ENCODE measurements at places on chromosomes 13 and 19. TPM values are rescaled to one million over a fixed set of nuclear protein-coding genes. Genes with fewer than 3 reads are reported as not detected.

DNA sequence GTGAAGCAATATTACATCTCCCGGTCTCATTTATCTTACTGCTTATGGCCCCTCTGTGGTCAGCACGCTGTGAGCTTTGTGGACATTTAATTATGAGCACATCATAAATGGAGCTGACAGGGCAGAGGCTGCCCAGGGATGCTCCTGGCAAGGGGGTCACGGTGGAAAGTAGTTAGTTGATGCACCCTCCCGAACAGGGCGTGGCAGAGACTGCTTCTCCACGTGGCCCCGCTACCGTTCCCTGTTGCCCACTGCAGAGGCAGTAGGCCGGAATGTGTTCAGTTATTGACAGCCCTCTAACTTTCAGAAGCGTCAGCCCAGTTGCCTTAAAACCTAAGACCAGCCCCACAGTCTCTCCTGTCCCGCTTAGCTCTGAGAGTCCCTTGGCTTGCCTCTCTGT is 180.3 kb upstream of the ZNF507 start:
- no peaks in the 10 kb centered on the region for H3K4me1 ChIP-seq
- H3K4me3 ChIP-seq = no peak overlapping the region
- no peaks in the 10 kb centered on the region for H3K27me3 ChIP-seq
- DNase-seq = no peak
- no peak overlapping the region for H3K27ac ChIP-seq

DNA sequence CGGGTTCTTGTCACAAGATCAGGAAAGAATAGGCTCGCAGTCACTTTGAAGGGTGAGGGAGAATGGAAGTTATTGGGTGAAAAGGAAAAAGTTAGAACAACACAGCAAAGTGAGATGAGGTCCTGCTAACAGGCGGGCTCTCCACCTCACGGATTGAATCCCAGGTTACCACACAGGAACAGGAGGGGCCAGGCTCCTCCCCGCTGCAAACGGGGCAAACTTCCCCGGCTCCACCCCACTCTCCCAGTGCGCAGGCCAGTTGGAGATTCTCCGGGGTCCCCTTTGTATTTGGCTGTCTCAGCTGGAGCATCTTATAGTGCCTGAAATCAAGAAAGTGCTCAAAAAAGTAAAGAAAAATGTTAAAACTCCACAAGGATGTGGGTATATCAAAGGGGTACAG is 78.3 kb upstream of the IPO5 start:
- H3K36me3 ChIP-seq = no peaks in the 10 kb centered on the region
- no peak overlapping the region for H3K4me3 ChIP-seq
- H3K4me1 ChIP-seq = peaks cover 32% of the 10 kb centered on the region
- H3K27ac ChIP-seq = no peak overlapping the region

- H3K27me3 ChIP-seq = no peaks in the 10 kb centered on the region
- no peak overlapping the region for H3K4me3 ChIP-seq
- peaks cover 22% of the 10 kb centered on the region for H3K36me3 ChIP-seq
- no peak for DNase-seq
- peaks cover 26% of the 10 kb centered on the region for H3K4me1 ChIP-seq
Measured at GRCh38 chr13:60976367-60976766, 439.3 kb downstream of the PCDH20 start.

AP1M2 gene
- total RNA-seq = 127 TPM

GRCh38 chr19:42184401-42184861 is 33.0 kb downstream of the DEDD2 start:
- H3K27ac ChIP-seq = no peak overlapping the region
- no peaks in the 10 kb centered on the region for H3K36me3 ChIP-seq
- peaks cover 19% of the 10 kb centered on the region for H3K27me3 ChIP-seq

DIRAS1 gene
- 24.3 TPM for total RNA-seq

SLC15A1 gene
- 2.8 TPM for total RNA-seq

CLEC17A gene
- not detected for total RNA-seq

ZNF577 gene
- total RNA-seq = 41.5 TPM

DNA sequence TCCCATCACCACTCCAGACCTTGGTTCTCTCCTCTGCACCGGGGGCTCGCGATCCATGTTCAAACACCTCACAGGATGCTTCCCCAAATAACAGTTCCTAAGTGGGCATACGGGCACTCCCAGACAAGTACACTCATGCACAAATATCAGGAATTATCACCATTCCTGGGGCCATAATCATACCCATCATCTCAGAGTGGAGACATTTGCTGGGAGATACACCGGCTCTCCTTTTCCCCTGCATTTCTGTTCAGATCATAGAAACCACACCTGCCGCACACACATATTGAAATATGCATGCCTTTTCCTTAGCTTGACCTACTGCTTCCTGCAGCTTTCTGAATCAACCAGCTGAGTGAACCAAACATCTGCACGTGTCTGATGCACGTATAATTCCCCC is 33.9 kb upstream of the MBNL2 start:
- H3K36me3 ChIP-seq = no peaks in the 10 kb centered on the region
- no peaks in the 10 kb centered on the region for H3K4me1 ChIP-seq
- no peak for DNase-seq
- H3K4me3 ChIP-seq = no peak overlapping the region
- H3K27me3 ChIP-seq = peaks cover 6% of the 10 kb centered on the region

- H3K4me3 ChIP-seq = no peak overlapping the region
- peaks cover 28% of the 10 kb centered on the region for H3K4me1 ChIP-seq
- H3K27ac ChIP-seq = no peak overlapping the region
- peaks cover 20% of the 10 kb centered on the region for H3K36me3 ChIP-seq
Measured at GRCh38 chr19:960020-960419, 24.1 kb upstream of the WDR18 start.

- no peaks in the 10 kb centered on the region for H3K36me3 ChIP-seq
- H3K27me3 ChIP-seq = no peaks in the 10 kb centered on the region
- no peak overlapping the region for H3K4me3 ChIP-seq
Measured at GRCh38 chr13:74930402-74931165, 551.4 kb downstream of the TBC1D4 start.

- no peaks in the 10 kb centered on the region for H3K4me1 ChIP-seq
- H3K27me3 ChIP-seq = no peaks in the 10 kb centered on the region
- H3K36me3 ChIP-seq = peaks cover 3% of the 10 kb centered on the region
- no peak for DNase-seq
Measured at GRCh38 chr13:105147461-105147860, 1388.0 kb downstream of the EFNB2 start.

DNA sequence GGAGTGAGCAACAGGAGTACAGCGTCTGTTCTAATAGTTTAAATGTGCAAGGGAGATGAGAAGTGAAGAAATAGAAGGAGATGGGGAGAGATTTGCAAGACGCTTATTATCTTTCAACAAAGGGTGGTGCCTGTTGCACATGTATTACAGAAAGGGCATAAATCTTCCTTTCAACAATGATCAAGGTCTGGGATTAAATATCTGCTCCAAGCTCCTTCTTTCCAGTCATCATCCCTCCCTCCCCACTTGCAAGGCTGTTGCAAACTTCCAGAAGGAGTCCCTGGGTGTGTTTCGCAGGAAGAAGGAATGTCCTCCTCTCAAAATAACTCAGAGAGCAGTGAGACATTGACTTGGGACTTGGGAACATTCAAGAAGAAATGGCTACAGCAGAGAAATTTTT is 63.5 kb upstream of the MYCBP2 start:
- no peak overlapping the region for H3K27ac ChIP-seq
- no peak overlapping the region for H3K4me3 ChIP-seq
- DNase-seq = no peak
- peaks cover 5% of the 10 kb centered on the region for H3K36me3 ChIP-seq

DNA sequence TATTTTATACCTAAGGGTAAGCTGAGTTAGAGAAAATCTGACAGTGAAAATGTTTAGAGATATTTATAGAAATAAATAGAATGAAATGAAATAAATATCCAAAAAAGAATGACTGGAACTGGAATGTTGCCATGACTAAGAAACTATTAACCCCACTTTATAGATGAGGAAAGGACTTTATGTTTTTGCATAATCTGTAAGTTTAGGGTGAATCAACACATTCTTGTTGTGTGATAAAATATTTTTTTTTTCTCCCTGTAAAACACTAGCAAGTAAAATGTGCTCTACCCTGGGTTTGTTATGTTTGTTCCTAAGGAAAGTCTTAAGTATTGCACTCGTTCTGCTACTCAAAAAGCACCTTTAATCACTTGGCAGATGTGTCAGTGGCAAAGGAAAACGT is 83.8 kb upstream of the KL start:
- no peak for DNase-seq
- H3K36me3 ChIP-seq = 0 out of 2 replicates have a peak, but pooled peaks cover 9% of the 10 kb centered on the region
- H3K27me3 ChIP-seq = no peaks in the 10 kb centered on the region

GRCh38 chr13:33612641-33613638 is 205.0 kb upstream of the RFC3 start:
- no peak overlapping the region for H3K4me3 ChIP-seq
- no peak overlapping the region for H3K27ac ChIP-seq
- no peaks in the 10 kb centered on the region for H3K36me3 ChIP-seq
- H3K27me3 ChIP-seq = no peaks in the 10 kb centered on the region
- H3K4me1 ChIP-seq = peaks cover 31% of the 10 kb centered on the region
- no peak for DNase-seq

APOC4 gene
- not detected for total RNA-seq

- H3K27ac ChIP-seq = no peak overlapping the region
- peak; percentile 83 for DNase-seq
- H3K27me3 ChIP-seq = peaks cover 19% of the 10 kb centered on the region
- H3K4me1 ChIP-seq = peaks cover 15% of the 10 kb centered on the region
- H3K4me3 ChIP-seq = peak overlapping the region; percentile 65
Measured at GRCh38 chr19:1063030-1063908, 3.7 kb upstream of the ARHGAP45 start.

DNA sequence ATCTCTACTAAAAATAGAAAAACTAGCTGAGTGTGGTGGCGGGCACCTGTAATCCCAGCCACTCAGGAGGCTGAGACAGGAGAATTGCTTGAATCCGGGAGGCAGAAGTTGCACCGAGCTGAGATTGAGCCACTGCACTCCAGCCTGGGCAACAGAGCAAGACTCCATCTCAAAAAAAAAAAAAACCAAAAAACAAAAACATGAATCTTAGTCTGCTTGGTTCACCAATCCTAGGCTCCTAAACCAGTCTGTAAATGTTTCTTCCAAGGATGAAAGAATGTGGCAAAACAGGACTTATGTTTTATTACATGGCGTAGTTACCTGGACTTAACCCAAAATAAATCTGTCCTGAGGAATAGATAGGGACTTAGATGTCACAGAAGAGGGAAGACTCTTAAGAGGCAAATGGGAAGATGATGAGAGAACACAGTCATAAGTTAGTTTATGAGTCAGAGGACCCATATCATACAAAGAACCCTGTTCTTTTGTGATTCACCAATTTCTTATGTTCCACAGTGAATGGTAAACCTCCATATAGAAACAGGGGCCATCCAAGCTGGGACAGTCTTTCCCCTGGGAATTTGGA is 6.9 kb upstream of the FBXL3 start:
- H3K27ac ChIP-seq = no peak overlapping the region
- peaks cover 1% of the 10 kb centered on the region for H3K4me1 ChIP-seq
- H3K4me3 ChIP-seq = no peak overlapping the region

DNA sequence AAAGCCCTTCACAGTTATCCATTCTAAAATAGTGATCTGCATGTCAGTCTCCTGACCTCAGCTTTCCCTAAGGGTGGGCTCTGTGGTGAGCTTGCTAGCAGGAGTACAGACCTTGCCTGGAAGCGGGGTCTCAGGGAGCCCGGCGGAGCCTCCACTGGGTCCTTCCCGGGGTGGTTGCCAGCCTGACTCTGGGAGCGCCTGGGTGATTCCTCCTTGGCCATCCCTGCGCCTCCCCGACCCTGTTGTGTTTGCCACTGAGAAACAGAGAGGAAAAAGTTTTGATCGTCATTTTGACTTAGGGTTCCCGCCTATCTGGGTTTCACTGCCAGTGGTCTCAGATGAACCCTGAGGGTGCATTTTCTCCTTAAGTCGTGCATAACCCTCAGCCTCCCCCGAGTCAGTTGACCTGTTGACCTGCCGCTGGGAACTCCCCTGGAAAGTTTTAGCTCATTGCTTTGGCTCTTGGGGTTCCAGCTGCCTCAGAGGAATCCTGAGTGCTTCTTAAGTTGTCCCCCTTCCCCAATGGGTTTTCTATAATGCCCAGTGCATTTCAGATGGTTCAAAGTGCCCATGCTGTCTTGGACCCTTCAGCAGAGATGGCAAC is 117.8 kb downstream of the RAB20 start:
- H3K36me3 ChIP-seq = peaks cover 21% of the 10 kb centered on the region
- H3K4me1 ChIP-seq = peaks cover 18% of the 10 kb centered on the region
- H3K27me3 ChIP-seq = no peaks in the 10 kb centered on the region
- H3K4me3 ChIP-seq = no peak overlapping the region
- DNase-seq = no peak

GRCh38 chr19:38070573-38070972 is 153.4 kb downstream of the DPF1 start:
- peaks cover 9% of the 10 kb centered on the region for H3K4me1 ChIP-seq
- no peak for DNase-seq
- H3K4me3 ChIP-seq = no peak overlapping the region
- H3K36me3 ChIP-seq = peaks cover 4% of the 10 kb centered on the region
- H3K27ac ChIP-seq = peak overlapping the region; percentile 1
- no peaks in the 10 kb centered on the region for H3K27me3 ChIP-seq

DNA sequence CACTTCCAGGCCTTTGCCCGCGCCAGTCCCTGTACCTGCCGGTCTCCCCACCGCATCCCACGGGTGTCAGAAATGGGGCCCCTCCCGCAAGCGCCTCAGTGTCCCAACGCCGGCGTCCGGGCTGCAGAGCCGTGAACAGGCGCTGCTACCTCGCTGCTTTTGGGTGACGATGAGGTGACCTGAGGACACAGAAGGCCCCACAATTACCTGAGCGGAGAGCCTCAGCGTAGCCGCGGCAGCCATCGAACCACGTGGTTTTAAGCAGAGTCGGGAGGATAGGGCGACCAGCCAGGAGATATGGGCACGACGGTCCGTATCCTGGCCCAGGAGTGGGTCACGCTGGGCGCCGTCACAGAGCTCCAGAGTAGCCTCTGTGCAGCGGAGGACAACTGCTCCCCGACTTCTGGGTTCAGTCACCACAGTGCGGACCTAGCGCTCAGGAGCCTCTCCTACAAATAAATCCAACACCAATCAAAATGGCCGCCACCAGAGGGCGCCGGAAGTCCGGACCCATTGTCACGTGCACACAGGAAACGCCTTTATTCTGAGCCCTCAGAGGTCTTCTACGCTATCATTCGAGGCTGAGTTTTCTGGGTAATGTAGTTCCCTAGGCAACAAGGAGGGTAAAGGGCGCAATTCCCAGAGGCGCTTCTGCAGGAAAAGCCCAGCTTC is at the start of gene ZNF814:
TSS of gene ZNF814 (minus strand) at position 478 of the 672 bp plus-strand sequence. CDS start at position 243, 235 bp downstream.
- H3K36me3 ChIP-seq = peaks cover 39% of the 10 kb centered on the region
- peak within 1 kb of the TSS; percentile 99 for H3K27ac ChIP-seq
